Keratinocyte (primary cell): ENCODE measurements at places on chromosomes 2 and 18. TPM values are rescaled to one million over a fixed set of nuclear protein-coding genes. Genes with fewer than 3 reads are reported as not detected.

YES1 gene
- polyA plus RNA-seq, result 16.4 to 27.8 TPM (median 22.9 TPM) in 3 replicates

TUBB8B gene
- polyA plus RNA-seq, result 0.25 to 0.49 TPM (median 0.30 TPM) in 3 replicates

POLE4 gene
- polyA plus RNA-seq, result 27.7 to 66.4 TPM (median 42.2 TPM) in 3 replicates

SOX11 gene
- polyA plus RNA-seq, result not detected in 3 replicates

GRCh38 chr2:149021761-149022160 is 16.7 kb upstream of the LYPD6B start:
- no peaks in the 10 kb centered on the region for H3K27me3 ChIP-seq
- no peak for DNase-seq
- no peak overlapping the region for H3K27ac ChIP-seq
- H3K36me3 ChIP-seq, result no peaks in the 10 kb centered on the region
- no peak overlapping the region for H3K4me3 ChIP-seq

GRCh38 chr18:4854671-4855070 is 342.4 kb downstream of the AKAIN1 start:
- H3K27ac ChIP-seq, result no peak overlapping the region
- no peaks in the 10 kb centered on the region for H3K27me3 ChIP-seq
- no peaks in the 10 kb centered on the region for H3K4me1 ChIP-seq
- DNase-seq, result no peak
- H3K4me3 ChIP-seq, result no peak overlapping the region

GRCh38 chr2:30373881-30374302 is 73.2 kb upstream of the LCLAT1 start:
- DNase-seq, result no peak
- no peaks in the 10 kb centered on the region for H3K36me3 ChIP-seq
- H3K27ac ChIP-seq, result no peak overlapping the region
- no peaks in the 10 kb centered on the region for H3K27me3 ChIP-seq
- peaks cover 6% of the 10 kb centered on the region for H3K4me1 ChIP-seq
- no peak overlapping the region for H3K4me3 ChIP-seq

GRCh38 chr2:111702804-111703196 is 181.2 kb downstream of the ANAPC1 start:
- DNase-seq, result no peak
- H3K27me3 ChIP-seq, result peaks cover 8% of the 10 kb centered on the region
- no peaks in the 10 kb centered on the region for H3K36me3 ChIP-seq
- H3K27ac ChIP-seq, result no peak overlapping the region
- no peak overlapping the region for H3K4me3 ChIP-seq
